Right ventricle myocardium superior (tissue), 1 donor: ENCODE measurements at places on chromosomes 13 and 19.

DNA sequence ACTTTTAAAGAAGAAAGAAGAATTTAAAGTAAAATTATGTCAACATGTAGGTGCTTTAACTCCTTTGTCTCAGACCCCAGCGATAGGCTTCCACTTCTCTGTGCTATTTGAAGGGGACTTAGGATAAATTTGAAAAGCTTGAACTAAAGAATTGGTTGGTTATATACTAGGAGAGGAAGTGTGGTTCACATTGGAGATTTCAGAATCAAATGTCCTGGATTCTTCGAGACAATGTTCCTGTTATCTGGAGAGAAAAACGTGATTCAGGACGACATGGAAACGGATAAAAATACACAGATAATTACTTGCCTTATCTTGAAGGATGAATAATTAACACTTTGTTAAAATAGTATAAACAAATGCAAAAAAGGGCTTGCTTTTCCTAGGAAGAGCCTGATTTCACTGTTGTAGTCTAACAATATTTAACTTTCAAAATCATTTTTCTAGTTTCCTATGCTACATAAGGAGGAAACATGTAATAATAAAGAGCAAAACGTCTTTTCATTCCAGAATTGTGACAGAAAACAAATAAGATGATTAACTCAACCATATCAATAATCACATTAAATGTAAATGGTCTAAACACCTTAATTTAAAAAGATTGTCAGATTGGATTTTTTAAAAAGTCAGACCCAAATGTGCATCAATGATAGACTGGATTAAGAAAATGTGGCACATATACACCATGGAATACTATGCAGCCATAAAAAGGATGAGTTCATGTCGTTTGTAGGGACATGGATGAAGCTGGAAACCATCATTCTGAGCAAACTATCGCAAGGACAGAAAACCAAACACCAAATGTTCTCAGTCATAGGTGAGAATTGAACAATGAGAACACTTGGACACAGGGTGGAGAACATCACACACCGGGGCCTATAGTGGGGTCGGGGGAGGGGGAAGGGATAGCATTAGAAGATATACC lies 724 bp upstream of the ZNF780A start:
- no peak for DNase-seq

DNA sequence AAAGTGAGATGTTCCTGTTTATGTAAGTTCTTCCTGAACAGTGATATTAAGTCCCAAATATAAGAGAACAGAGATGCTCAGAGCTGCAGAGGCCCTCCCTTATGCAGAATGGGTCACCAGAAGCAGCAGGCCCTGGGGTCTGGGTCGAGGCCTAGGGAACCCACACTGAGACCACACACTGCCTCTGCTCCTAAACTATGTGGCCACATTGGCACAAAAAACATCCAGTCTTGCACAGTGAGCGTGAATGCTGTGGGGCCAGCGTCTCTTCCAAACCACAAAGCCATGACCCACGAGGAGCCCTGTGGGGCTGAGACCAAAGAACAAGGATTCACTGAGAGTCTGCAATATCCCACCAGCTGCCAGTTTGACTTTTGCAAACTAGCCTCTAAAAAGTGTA lies 23.6 kb downstream of the PROZ start:
- DNase-seq: no peak

GRCh38 chr19:5308451-5309437 lies 31.9 kb downstream of the PTPRS start:
- DNase-seq: peak; percentile 74

GRCh38 chr19:41480336-41480735 lies 37.4 kb downstream of the ERICH4 start:
- DNase-seq: no peak

- no peak for DNase-seq
These were observed 34.4 kb downstream of the TPP2 start for GRCh38 chr13:102631198-102631597.

- DNase-seq: no peak
These were observed 57.0 kb downstream of the RBM26 start for GRCh38 chr13:79349011-79349410.

GRCh38 chr19:11444059-11444458 lies 8.6 kb downstream of the PRKCSH start:
- no peak for DNase-seq

GRCh38 chr13:94053986-94054593 lies 425.4 kb downstream of the DCT start:
- no peak for DNase-seq
